ENCODE measurements at places on chromosomes 1 and 21. TPM values are rescaled to one million over a fixed set of nuclear protein-coding genes. Genes with fewer than 3 reads are reported as not detected.

DNA sequence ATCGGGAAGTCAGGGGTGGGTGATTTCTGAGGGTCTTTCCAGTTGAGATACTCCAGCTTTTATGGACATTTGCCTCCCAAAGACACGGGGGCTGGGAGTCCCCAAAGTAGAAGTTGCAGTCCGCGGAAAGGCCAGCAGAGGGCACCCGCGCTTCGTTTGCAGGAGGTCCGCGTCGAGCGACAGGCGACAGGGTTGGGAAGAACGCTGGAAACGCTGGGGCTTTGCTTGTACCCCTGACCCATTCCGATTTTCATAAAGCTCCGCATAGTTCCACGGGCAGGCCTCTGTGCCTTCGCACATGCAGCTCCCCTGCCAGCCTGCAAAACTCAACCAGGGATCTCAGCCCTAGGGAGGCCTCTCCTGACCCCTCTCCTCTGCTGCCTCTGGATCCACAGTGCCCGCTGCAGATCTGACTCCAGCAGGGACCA is 44.2 kb upstream of the LAPTM5 start:
- peak; percentile 36 for DNase-seq

- no peak for DNase-seq
Measured at GRCh38 chr1:95916616-95917015, 682.6 kb downstream of the RWDD3 start.

MAP3K21 gene
- 1.5 TPM for total RNA-seq

- DNase-seq = no peak
Measured at GRCh38 chr1:15189692-15190370, 36.3 kb downstream of the TMEM51 start.

DNA sequence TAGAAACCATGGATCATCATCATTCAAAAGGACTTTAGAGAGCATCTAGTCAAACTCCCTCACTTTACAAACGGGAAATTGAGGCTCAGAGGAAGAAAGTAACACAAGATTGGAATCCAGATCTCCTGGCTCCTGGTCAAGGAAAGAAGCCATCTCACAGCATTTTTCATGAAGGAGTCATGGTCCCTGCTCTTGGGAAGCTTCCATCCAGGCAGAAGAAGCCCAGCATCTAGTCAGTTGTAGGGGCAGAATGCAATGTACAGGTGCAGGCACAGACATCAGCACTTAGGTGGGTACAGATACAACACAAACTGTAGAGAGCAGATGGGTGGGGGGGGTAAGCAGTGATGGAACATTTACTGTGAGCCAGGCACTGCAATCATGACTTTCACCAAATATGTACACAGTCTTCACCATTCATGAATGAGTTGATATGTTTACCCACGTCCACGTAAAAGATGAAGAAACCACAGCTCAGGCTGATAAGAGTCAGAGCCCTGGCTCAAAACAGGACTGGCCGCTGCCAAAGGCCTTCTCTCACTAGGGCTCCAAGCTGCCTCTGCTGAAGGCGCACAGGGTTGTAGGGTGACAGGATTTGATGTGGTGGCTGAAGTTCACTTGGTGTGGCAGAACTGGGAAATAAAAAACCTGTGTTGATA is 44.0 kb downstream of the OPTC start:
- DNase-seq = no peak

DNA sequence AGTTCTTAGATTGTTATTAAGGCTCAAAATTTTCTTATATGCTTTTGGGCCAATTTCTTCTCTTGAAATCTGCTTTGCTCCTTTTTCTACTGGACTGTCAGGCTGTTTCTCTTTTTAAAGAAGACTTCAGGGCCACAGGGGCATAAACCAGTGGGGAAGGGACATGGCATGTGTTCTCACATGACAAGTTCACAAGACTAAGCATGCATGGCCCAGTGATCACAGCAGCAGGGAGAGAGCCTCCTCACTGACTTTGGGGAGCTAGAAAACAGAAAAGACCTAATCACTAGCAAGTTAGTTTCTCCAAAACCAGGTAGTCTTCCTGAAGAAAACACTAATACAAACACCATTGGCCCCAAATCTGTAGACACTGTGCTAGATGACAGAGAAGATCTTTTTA is 64.8 kb downstream of the RAB3GAP2 start:
- DNase-seq = no peak

DNA sequence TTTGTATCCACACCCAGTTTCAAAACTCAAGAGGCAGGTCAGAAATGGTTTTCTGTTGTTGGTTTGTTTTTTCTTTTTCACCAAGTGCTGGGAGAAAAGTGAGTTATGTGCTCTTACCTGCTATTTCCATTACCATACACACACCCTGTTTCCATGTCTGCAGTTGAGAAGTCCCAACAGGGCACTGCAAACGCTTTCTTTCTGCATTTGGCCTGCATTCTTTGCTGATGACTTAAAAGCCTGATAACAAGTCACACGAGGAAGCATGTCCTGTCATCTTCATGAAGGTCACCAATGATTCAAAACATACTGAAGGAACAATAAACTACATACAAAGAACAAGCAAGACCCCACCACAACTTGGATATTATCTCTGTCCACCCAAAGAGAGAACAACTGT is 24.8 kb upstream of the KCNE1 start:
- no peak for DNase-seq

GRCh38 chr1:182754087-182754486 is 35.5 kb upstream of the NPL start:
- DNase-seq = no peak

DNA sequence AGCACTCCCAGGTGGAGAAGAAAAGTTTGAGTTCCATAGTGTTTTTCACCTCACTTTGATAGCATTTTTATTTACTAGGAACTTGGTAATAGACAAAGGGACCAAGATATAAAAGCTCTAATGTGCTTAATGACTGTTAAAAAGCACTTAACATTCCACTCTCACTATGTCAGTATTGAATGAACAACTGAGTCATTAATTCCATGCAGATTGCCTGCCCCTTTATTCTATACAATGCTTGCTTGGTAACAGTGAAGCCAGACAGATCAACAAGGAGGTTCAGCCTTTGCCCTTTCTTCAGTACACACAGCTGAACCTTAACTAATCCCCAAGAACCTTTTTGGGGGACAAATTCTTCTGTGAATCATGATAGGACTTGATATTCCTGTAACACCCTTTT is 425.5 kb downstream of the NUF2 start:
- DNase-seq = no peak

TTC34 gene
- total RNA-seq = 0.10 TPM

TARBP1 gene
- total RNA-seq = 37.1 TPM

FOXD3 gene
- total RNA-seq = 1.9 TPM

DNA sequence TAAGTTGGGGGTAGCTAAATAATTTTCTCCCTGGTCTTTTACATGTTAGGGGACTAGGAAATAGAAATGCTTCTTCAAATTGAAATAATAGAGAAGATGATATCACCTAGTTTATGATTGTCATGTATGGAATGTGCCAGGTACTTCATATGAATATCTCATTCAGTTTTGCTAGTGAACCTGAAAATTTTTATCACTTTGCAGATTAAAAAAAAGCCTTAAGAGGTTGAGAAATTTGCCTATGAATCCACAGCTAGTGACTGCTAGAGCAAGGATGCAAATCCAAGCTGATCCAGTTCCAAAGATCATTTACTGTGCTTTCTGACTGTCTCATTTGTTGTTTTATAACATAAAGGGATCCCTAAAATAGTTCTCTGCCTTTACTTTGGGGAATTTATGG is 24.7 kb downstream of the RNF2 start:
- DNase-seq = no peak
